Mesendoderm (in vitro differentiated cells): ENCODE measurements at places on chromosomes 5 and 9.

- DNase-seq, result peak; percentile 92
These were observed 64.6 kb downstream of the ABCA1 start for GRCh38 chr9:104863180-104863883.

DNA sequence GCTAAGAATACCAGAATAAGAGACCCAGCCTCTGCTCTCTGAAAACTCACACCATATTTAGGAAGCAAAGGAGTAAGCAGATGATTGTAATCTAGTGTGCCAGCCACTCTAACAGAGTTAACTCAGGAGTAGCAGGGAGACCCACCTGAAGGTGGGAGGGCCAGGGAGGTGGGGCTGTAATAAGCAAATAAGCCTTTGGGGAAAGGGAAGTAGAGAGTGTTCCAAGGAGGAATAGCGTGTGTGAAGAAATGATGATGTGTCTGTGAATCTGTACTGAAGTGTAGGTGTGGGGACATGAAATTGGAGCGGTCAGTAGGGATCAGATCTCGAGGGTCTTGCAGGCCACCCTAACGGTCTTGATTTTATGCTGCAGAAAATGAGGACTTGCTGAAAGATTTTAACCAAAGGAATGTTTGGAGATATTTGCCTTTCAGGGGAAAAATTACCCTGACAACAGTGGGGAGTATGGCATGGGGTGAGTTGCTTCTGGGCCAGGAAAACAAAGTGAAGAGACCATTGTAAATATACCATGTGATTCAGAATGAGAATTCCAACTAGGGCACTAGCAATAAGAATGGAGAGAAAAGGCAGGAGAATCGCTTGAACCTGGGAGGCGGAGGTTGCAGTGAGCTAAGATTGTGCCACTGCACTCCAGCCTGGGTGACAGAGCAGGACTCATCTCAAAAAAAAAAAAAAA is 44.1 kb upstream of the FSD1L start:
- DNase-seq, result no peak

DNA sequence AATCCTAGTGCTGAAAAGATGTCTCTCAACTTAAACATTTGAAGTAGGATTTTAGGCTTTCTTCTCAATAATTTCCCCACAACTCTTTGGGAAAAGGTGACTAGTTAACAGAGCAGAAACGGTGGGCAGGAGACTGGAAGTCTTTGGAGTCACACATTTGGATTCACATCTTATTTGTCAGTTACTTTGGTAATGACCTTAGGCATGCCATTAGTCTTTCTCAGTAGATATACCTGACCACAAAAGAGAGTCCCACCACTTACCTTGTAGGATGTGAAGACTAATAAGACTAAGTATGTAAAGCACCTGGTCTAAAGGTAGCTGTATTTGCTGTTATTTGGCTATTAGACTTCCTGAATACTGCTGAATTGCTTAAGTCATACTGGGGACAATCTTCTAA is 35.4 kb downstream of the DAP start:
- DNase-seq, result no peak

DNA sequence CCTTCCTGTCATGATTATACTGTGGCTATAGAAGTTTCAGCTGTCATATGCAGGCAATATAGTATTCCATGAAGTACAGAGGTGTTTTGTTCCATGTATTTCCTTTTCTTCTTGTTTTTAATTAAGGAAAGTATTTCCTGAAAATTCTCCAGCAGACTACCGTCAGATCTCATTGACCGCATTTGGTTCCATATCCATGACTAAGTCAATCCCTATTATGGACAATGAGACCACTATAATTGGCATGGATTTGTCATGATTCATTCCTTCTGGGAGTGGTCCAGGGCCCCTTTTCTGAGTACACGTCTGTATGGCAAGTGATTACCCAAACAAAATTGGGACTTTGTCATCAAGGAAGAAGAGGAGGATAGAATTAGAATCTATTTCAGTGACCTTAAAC is 283.2 kb upstream of the CLINT1 start:
- DNase-seq, result no peak

GRCh38 chr9:98572796-98573195 is 135.9 kb downstream of the GABBR2 start:
- no peak for DNase-seq

DNA sequence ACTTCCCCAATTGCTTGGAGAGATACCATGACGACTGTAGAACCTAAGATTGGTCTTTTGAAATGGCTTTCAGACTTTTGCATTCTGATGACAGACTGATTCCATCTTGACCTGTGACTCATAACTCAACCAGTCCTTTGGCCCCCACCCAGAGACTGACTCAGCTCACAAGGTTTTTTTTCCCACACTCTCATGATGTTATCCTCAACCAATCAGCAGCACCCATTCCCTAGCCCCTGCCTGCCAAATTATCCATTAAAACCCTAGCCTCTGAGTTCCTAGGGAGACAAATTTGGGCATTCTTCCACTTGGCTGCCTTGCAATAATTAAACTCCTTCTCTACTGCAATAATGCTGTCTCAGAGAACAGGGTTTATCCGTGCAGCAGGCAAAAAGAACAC is 1263.3 kb upstream of the CDH9 start:
- peak; percentile 12 for DNase-seq

- DNase-seq, result no peak
These were observed 17.2 kb upstream of the TPM2 start for GRCh38 chr9:35706951-35707350.

DNA sequence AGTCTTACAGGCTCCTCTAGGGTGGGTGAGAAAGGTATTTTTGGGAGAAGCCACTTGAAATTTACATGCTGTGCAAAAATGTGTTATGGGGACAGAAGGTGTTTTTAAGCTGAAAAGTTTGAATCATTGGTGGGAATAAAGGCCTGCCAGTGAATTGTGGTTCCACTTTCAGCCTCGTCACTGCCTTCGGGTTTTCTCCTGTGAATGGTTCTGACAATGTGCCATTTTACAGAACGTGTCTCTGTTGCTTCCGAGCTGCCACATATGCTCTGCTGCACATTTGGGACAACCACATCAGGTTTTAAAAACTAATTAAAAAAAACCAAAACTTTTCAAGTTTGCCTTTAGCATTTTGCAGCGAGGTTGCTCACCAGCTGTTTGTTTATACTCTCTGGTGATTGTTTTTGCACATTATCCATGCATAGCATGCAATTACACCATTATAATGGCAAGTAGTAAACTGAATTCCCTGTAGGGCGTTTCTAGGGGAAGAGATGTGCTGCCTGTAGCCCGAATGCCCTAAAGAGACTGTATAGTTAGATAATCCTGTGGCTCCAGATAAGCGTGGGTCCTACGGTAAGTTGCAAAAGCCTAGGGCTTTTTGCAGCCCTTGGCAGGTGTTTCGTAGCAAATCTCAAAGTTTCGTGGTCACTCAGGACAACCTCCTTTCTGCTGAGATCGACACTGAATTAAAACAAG is 40.1 kb upstream of the SUB1 start:
- DNase-seq, result no peak

DNA sequence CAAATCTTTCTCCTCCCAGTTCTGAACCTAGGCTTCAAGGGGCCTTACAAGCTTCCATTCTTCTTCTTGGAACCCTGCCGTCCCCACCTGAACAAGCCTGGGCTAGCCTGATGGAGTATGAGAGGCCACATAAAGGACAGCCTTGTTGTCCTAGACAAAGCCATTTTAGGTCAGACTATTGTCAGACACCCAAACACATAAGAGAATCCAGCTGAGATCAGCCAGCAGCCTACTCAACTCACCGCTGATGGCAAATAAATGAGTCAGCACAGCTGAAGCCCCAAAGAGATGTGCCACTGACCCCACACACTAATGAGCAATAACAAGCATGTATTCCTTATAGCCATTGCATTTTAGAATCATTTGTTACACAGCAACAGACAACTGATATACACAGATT is 33.8 kb downstream of the SVEP1 start:
- DNase-seq, result no peak

- DNase-seq, result no peak
These were observed 17.4 kb upstream of the LRRC19 start for GRCh38 chr9:27022920-27023319.

DNA sequence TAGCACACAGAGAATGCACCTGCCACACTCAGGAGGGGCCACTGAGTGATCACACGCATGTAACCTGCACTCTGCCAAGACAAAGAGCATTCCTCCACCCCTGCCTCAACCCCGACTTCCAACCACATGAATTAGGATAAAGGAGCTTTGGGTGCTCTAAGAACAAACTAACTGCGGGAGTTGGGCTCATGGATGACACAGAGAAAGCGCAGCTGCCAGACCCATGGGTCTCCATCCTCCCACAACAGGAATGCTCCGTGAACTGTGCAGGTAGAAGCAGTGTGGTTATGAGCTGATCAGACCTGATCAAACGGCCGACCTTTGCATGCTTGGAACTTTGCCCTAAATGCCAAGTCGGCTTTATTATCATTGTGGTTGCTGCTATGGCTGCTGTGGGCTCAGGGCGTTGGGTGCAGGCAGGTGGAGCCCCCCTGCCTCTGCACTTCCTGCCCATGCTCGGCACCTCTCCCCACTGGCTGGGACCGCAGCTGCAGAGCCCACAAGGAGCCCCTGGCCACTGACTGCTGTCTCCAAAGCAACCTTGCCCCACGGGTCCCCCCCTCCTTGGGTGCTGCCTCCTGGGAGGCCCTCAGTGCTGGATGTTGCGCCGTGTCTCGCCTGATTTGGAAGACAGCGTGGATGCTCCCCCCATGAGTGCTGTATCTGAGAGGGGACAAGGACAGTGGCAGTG is 2.6 kb upstream of the SLC6A3 start:
- no peak for DNase-seq

DNA sequence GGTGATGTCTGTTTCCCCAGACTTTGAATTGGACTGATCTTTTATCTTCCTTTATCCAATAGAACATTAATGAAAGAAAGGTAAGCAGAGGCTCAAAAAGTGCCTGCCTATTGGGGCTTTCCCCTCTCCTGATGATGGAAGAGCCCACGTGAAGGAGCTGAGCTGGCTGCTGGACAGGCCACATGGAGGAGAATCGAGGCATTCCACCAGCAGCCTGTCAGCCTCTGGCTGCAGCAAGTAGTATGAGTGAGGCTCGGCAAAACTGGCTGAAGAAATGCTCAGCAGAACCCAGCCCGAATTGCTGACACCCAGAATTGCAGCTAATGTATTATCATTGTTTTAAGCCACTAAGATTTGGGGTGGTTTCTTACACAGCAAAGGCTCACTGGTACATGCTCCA is 66.5 kb upstream of the STC2 start:
- DNase-seq, result no peak

DNA sequence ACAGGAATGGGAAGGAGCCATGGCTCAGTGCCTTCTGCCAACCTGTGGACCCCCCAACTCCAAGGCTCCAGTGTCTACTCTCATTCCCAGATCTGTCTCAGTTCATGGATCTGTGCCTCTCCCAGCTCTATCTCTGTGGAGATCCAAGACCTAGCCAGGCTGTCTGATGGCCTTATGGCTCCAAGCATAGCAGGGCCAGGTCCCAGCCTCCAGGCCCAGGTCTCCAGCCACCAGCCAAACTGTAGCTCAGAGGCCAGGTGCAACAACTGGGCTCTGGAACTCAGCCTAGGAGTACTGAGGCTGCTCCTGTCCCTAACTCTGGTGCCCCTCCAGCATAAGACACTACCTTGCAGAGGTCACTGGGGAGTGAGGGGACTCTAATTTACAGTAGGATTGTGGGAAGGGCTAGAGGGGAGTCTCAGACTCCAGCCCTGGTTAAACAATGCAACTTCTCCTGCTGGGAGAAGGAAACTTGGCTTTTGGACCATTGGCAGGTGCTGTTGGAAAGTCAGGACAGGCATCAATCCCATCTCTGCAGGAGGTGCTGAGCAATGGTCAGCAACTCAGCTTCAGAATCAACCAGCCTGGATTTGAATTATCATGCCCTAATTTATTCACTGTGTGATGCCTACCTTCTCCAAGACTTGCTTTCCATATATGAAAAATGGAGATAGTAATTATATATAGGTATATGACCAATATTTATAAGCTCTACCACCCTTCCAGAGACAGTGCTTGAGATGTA is 63.0 kb downstream of the PCDH1 start:
- no peak for DNase-seq

DNA sequence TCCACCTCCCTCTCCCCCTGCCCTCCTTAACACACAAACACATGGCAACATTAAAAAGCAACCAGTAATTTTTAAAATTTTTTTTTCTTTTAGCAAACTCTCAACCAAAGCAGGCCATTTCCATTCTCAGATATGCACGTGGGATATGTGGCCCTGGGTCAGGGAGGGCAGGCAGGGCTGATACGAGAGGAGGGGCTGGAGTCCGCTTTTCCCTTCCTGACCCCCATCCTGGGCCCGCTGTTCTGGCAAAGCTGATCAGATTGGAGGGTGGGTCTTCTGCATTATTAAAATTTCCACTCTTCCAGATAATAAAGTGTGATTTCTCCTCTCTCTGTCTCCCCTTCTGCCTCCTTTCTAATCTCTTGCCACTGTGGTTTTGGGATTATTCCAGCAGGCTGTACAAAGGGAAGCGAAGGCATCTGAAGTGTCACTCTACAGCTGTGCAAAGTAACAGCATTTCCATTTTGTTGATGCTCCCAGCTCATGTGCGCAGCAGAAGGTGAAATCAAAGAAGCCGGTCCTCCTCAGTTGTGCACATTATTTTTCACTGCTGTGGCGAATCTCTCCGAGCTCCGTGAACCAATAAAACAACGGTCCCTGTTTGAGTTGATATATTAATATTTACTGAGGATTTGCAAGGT is 12.0 kb downstream of the IRX1 start:
- DNase-seq, result no peak

DNA sequence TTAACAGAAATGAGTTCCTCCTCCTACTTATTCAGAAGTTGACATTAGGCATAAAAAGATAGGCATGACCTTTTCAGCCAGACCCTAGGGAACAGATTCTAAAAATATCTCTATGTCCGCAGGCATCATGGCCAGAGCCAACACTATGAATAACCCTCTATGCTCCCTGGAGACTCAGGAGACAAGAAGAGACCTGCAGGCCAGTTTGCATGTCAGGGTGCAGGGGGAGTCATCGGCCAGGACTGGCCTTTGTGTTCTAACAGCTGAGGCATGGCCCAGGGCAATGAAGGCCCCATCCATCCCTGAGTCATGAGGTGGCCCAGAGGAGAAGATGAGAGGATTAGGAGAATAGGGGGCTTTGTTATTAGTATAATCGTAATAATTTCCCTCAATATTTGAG is 93.8 kb downstream of the TMEM215 start:
- no peak for DNase-seq

- DNase-seq, result no peak
These were observed 79.3 kb downstream of the EPB41L4A start for GRCh38 chr5:112339761-112340160.

- DNase-seq, result peak; percentile 42
These were observed 90.3 kb downstream of the FBXO38 start for GRCh38 chr5:148474025-148474511.

DNA sequence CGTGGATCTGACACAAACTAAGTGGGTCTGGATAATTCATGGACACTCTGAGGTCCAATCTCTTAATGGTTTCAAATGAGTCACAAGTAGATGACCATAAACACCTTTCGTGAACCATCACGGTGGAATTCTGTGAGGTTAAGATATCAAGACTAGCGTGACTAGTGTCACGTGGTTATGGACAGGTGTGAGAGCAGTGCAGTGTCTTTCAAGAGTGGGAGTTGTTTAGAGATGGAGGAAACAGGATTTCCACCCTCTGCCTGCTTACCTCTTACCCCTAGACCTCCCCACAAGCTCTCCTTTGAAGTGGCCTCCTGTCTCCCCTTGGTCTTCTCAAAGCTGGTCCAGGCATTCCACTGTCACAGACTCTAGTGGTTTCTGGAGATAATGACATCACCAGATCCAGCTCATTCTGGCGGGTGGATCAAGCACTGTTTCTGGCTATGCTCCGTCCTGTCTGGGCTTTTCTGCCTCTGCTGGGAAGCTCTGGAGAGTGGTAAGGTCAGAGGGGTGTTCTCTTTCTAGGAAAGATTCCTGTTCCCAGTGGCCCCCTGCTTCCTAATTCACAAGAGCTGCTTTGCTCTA is 20.0 kb upstream of the ZNF782 start:
- DNase-seq, result no peak
